ENCODE measurements at places on chromosomes 1 and 21.

GRCh38 chr1:86423873-86424272 lies at the start of gene CLCA2:
Gene CLCA2 (plus strand): TSS chr1:86424171. CDS start chr1:86424248, 77 bp downstream.
- DNase-seq = no peak

DNA sequence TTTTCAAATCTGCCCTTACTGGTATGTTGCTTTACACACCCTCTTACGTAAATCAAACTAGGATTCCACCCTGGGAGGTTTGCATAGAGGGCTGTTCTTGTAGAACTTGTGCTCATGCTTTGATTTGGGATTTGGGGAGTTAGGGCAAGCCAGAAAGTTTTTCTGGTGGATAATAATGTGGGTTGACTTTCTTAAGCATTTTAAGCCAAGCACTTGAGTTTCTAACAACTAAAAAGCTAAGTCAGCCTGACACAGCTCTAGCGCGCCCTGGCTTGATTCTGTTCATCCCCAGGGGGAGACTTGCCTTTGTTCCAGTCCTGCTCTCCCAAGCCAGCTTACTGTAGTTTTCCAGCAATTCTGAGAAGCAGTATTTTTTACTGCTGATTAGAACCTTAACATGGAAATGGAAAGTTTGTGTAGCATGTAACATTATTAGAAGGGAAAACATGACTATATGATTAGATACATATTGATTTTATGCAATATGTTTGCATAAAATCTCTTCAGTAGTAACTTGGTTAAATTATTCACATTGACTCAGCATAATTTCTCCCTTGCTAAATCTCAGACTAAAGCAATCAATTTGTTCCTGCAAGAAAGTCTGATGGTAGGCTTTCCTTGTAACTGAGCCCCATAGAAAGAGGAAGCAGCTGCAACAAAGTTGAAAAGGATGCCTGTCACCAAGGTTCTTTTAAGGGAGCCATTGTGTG lies 11.0 kb upstream of the PGD start:
- peak; percentile 48 for DNase-seq

DNA sequence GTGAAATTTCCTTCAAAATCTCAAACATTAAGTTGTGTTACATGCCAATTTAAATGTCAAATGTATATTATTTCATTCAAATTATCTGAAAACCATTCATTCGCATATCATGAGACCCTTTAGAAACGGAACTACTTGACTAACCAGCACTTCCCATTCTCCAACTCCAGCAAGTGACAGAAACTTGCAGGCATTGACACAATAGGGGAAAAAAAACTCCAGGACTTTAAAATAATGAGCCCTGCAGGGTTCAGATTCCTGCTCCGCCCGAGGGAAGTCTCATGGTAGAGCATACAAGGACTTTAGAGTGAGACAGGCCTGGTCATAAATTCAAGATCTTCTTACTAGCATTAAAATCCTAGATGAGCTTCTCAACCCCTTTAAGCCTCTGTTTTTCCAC lies 138.9 kb downstream of the NR5A2 start:
- no peak for DNase-seq

DNA sequence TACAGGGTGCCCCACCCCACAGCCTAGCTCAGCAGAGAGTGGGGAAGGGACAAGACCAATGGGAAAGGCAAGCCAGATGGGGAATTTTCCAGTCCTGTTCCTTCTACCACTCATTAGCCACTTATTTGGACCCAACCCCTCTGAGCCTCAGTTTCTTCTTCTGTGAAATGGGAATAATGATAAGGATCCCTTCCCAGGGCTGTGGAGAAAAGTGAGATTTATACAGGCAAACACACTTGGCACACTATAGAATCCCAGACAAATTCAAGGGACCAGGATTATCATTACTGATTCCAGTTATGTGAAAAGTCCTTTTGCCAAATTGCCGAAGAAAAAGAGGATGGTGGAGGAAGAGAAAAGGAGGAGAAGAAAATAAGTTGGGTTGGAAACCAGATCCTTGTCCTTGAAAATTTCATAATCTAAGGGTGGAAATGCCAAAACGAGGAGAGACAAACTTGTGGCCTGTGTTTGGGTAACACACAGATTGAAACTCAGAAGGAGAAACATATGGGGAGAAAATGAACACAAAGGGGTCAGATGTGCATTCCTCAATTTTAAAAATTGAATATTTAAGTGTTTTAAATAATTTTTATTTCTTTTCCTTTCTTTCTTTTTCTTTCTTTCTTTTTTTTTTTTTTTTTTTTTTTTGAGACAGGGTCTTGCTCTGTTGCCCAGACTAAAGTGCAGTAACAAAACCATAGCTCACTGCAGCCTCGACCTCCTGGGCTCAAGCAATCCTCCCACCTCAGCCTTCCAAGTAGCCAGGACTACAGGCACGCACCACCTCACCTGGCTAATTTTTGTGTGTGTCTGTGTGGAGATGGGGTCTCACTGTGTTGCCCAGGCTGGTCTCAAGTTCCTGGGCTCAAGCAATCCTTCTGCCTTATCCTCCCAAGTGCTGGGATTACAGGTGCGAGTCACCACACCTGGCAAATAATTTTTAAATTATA lies 9.6 kb downstream of the CAPN2 start:
- DNase-seq = no peak

DNA sequence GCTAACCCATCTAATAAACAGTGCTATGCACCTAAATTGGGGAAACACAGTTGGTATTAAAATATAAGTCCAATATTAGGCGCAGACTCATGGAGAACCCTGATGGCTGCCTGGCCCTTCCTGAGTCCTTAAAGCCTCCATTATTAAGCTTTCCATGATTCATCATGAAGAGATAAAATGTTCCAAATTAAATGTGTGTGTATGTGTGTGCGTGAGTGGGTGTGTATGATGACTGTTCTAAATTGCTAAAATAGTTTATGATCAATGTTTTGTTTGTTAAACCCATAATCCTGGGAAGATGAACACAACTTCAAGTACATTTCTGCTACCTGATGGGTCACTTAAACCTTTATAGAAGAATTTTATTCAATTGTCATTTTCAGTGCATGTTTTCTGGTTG lies 6.3 kb upstream of the RBBP5 start:
- no peak for DNase-seq

GRCh38 chr21:36627242-36627641 lies 71.7 kb upstream of the SIM2 start:
- DNase-seq = no peak

DNA sequence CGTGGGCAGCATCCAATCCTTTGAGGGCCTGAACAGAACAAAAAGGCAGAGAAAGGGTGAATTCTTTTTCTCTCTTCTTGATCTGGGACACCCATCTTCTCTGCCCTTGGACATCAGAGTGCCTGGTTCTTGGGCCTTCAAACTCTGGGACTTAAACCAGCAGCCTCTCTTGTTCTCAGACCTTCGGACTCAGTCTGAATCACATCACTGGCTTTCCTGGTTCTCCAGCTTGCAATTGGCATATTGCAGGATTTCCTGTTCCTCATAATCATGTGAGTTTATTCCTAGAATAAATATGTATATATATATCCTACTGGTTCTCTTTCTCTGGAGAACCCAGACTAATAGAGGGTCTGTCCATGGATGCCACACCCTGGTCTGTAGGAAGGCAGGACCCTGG lies 16.3 kb upstream of the TENT5C start:
- DNase-seq = no peak

DNA sequence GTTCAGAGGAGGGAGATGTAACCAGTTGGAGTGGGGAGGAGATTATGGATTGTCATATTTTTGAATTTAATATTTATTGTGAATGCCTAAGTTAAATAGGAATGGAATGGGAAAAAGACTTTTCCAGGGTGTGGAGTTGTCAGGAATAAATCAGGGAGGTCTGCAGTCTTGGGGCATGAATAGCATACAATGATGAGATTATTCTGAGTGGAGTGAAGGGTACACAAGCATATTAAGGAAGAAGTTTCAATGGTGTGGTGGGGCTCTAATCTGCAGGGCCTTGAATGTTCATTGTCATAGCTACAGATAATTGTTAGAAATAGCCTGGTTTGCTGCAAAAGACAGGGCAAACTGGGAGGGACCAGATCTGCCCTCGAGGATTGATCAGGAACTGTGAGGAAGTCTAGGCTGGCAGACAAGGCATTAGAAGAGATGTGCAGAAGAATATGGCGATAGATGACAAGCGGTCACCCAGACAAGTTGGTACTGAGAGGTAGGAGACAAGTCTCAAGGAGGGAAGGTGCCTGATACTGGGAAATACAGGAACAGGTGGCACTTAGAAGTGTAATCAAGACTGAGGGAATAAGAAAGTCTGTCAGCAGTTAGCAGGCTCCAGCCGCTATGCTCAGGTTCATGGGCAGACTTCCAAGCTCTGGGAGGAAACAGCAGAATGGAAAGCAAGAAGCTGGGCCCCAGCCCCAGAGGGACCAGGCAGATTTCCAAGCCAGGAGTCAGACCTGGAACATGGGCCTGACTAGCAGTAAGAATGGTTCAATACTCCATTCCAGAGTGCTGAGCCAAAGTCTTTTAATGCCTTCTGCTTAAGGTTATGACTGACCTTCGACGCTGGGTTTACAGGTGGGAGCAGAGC lies 20.9 kb upstream of the RGL1 start:
- DNase-seq = no peak

GRCh38 chr1:234235434-234235881 lies 137.8 kb upstream of the COA6 start:
- no peak for DNase-seq

- DNase-seq = peak; percentile 72
These were observed at the start of gene FAAH for GRCh38 chr1:46394108-46394871. Gene FAAH (plus strand): TSS chr1:46394317. CDS start chr1:46394349, 32 bp downstream.

- no peak for DNase-seq
These were observed 7.7 kb upstream of the LAMB3 start for GRCh38 chr1:209659909-209660308.

GRCh38 chr1:178477841-178478240 lies 18.9 kb downstream of the CLEC20A start:
- no peak for DNase-seq

GRCh38 chr1:210170220-210170619 lies 62.4 kb upstream of the SERTAD4 start:
- DNase-seq = no peak

DNA sequence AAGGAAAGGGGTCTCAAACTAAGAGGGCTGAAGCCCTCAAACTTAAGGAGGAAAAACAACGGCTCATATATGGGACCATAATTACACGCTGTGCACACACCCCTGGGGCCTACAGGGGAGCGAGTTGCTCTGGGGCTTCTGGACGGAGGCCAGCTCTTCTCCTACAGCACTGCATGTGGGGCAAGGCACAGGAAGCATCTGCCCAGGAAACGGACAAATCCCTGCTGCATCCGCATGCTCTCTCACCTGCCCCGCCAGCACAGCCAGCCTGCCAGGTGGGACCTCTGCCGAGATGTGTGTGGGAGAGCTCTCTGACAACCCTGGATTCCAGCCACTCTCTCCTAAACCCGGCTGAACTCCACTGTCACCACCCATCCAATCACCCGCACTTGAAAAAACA lies 54.1 kb downstream of the MRPL37 start:
- no peak for DNase-seq

- no peak for DNase-seq
These were observed 29.1 kb downstream of the SLC26A9 start for GRCh38 chr1:205914155-205914507.

DNA sequence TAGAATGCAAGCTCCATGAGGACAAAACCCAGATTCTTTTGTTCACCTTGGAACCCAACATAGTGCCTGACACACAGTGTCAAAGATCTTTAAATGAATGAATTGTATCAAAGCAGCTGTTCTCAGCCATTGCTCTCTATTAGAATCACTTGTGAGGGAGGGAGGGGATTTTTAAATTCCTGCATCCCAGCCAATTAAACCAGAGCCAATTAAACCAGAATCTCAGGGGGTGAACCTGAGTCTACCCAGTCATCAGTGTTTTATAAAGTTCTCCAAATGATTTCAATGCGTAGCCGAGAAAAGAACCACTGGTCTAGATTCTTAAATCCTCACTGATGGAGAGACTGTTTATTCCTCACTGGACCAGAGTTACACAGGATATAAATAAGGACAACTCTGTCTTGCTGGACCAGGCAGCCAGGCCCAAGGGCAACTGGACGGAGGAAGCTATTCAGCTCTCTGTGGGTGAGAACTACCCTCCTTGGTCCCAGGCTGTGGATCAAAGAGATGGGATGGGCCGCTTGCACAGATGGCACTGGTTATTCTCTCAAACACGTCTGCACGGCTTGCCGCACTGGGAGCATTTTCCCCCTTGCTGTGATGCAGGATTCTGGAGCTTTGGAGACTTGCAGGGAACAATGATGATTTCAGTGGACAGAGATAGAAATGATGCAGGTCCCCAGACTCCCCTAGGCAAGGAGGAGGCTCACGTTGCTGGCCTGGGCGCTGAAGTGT lies 20.0 kb upstream of the CDCA8 start:
- DNase-seq = no peak

- DNase-seq = no peak
These were observed 41.2 kb upstream of the CYYR1 start for GRCh38 chr21:26614251-26614650.

- DNase-seq = no peak
These were observed 57.2 kb downstream of the CDK18 start for GRCh38 chr1:205561501-205562203.

DNA sequence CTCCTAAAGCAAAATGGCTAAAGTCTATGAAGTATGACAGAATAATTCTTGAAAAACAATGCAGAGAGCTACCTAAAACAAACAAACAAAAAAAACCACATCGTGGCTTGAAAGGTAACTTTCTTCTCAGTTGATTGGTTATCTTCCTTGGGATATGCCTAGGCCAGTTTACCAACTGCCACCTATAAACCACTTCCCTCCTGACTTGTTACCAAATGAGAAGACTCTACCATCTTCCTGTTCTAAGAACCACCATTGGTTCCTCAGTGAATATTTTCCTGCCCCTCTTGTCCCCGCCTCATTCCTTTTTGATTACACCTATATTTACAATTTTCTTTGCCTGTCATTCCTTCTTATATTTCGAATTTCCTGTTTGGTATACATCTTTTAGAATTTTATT lies 336.6 kb downstream of the SIPA1L2 start:
- no peak for DNase-seq

DNA sequence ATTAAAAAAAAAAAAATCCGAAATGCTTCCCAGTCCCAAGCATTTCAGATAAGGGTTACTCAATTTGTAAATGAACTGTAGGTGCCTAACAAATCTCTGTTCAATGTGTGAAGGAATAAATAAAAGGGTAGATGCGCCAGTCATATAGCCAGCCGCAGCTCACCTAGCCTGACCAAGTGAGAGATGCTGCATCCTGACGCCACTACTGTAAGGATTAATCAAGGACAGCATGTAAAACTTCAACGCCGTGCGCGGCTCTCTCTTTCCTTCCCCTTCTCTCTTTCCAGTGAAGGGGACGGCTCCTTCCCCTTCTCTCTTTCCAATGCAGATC lies 441 bp downstream of the PPT1 start:
- no peak for DNase-seq

DNA sequence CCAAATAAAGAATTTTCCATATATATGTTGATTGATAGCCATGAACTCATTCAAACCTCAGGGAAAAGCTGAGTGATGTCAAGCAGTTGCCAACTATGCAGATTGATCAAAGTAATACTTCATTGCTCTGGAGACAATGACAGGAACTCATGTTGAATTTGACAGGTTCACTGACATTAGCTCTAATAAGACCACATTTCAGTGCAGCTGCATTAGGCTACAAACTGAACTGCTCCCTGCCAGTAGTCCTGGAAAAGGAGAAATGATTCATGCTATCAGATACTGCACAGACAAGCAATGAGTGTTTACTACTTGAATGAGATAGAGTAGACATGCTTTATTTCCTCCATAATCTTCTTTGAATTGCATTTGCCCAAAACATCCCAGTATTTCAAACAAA lies 948.4 kb downstream of the MRPL39 start:
- no peak for DNase-seq

Data from T47D (cell line).